Activated T-helper 2 cell treated with anti-CD3 and anti-CD28 coated beads, Interferon-gamma antibody, Interleukin-2, Interleukin-4, amounts not matched to agents 10 μg/mL and 5 μg/mL and 100 μg/mL, durations not matched to agents 14 hours and 24 hours and 36 hours (primary cell): ENCODE measurements at places on chromosomes 1 and 21. TPM values are rescaled to one million over a fixed set of nuclear protein-coding genes. Genes with fewer than 3 reads are reported as not detected.

Gene SPRR2E
- not detected in 2 replicates for total RNA-seq

GRCh38 chr1:72283022-72283306, 625 bp upstream of the NEGR1 start:
- peaks cover 37% of the 10 kb centered on the region for H3K27me3 ChIP-seq
- no peak overlapping the region for H3K4me3 ChIP-seq
- H3K27ac ChIP-seq: no peak overlapping the region
- H3K36me3 ChIP-seq: no peaks in the 10 kb centered on the region
- no peak for DNase-seq

DNA sequence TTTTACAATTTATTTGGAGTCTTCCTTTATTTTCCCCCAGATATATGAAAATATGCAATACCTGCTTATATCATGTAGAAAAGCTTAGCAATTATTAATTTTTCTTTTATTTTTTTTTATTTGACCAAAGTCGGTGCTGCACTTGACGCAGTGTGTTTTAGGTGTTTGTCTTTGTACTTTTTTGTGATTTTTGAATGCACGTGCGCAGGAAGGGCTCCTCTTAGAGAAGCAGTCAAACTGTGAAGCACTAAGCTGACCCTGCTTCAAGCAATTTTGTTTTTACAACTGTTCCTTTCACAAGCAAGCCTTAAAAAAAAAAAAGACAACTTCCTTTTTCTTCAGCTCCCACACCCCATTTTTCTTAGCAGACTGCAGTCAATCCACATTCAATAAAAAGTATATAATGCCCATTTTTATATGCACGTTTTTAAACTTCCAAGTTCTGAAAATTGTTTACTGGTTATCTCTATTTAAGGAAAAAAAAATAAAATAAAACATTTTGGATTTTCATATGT, 267.4 kb downstream of the TM2D1 start:
- no peak overlapping the region for H3K4me3 ChIP-seq
- H3K36me3 ChIP-seq: no peaks in the 10 kb centered on the region

- no peak for DNase-seq
- no peak overlapping the region for H3K4me3 ChIP-seq
- H3K36me3 ChIP-seq: no peaks in the 10 kb centered on the region
- no peaks in the 10 kb centered on the region for H3K27me3 ChIP-seq
- no peak overlapping the region for H3K27ac ChIP-seq
- no peaks in the 10 kb centered on the region for H3K4me1 ChIP-seq
Observed at GRCh38 chr1:216843409-216843808, 120.2 kb upstream of the ESRRG start.

- no peak overlapping the region for H3K27ac ChIP-seq
- H3K36me3 ChIP-seq: no peaks in the 10 kb centered on the region
- DNase-seq: no peak
- H3K27me3 ChIP-seq: peaks cover 2% of the 10 kb centered on the region
Observed at GRCh38 chr1:99956755-99957154, 13.0 kb upstream of the SLC35A3 start.

GRCh38 chr1:149917571-149918144, at the start of gene SV2A:
TSS of gene SV2A (minus strand) at chr1:149917844. CDS start at chr1:149913840, 4,004 bp downstream.
- peaks cover 33% of the 10 kb centered on the region for H3K4me1 ChIP-seq
- peaks cover 17% of the 10 kb centered on the region for H3K36me3 ChIP-seq
- H3K27me3 ChIP-seq: no peaks in the 10 kb centered on the region
- peak within 1 kb of the TSS; percentile 92 for H3K4me3 ChIP-seq
- peak within 1 kb of the TSS; percentile 56 for H3K27ac ChIP-seq
